Hypothalamus (tissue), 51 donors: ENCODE measurements at places on chromosomes 6 and 20.

GRCh38 chr6:33277663-33278391, 904 bp downstream of the B3GALT4 start:
- DNase-seq, result no peak

DNA sequence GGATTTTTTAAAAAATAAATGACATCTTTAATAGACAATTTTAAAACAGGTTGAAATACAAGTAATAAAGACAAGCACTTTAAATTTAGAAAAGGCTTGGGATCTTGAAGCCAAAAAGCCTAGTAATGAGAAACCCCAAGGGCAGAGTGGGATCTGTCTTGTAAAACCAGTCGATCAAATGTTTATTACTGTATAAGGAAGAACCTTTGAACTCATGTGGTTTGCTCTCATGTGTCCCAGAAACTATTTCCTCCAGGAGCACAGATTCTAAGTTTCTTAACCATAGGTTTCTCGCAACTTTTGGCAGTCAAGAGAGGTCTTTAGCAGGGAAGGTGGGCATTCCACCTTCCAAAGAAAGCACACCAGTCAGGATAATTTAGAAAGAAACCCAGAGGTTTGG, 541.7 kb upstream of the BTBD3 start:
- DNase-seq, result no peak

DNA sequence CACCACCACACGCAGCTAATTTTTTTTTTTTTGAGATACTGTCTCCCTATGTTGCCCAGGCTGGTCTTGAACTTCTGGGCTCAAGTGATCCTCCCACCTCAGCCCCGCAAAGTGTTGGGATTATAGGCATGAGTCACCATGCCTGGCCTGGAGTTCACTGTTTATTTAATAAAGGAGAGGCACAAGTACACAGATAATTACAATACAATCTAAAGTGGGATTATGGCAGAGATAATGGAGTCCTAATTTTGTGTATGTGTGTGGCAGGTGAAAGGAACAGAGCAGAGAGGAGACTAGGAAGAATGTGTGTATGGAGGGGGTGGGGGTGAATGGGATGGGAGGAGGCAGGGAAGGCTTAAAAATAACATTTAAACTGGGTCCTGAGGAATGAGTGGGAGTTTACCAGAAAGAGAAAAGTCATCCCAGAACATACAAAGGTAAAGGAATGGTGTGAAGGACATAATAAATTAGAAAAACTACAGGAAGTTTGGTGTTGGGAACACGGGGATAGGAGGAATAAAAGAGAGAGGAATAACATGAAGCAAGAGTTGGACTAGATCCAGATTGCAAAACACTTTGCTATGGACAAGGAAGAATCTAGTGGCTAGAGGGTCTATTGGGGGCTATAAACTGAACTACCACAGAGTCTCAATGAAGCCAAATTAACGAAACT, 4.4 kb downstream of the NCOA5 start:
- no peak for DNase-seq

DNA sequence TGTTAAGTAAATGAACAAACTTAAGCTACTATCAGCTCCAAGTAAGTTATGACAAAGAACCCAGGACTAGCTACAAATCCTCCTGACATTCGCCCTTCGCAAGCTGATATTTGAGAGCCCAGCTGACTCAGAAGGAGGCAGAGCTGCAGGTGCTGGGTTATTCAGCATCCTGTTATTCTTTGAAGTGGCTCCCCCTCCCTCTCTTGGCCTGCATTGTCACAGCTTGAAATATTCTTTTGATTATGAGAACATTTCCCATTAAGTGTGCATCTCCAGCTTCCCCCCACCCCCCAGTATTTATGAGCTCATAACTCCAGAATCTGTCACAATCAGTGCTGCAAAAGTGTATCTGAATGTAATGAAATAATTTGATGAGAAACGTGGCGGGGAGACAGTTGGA, 78.8 kb upstream of the RALY start:
- DNase-seq, result no peak

GRCh38 chr20:9518576-9519175, 4.3 kb downstream of the LAMP5 start:
- no peak for DNase-seq

DNA sequence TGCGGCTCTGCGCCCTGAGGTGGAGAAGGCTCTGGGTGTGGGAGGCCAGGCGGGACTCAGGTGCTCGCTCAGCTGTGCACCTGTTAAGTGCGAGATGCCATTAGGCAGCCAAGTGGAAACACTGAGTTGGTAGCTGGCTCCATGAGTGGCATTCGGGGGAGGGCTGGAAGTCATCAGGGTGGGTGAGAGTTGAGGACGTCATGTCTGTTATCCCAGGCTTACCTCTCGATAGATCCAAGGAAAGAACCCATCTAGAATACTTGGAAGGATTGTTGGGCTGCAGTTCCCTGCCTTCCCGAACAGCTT, 41.3 kb downstream of the TAF8 start:
- no peak for DNase-seq

DNA sequence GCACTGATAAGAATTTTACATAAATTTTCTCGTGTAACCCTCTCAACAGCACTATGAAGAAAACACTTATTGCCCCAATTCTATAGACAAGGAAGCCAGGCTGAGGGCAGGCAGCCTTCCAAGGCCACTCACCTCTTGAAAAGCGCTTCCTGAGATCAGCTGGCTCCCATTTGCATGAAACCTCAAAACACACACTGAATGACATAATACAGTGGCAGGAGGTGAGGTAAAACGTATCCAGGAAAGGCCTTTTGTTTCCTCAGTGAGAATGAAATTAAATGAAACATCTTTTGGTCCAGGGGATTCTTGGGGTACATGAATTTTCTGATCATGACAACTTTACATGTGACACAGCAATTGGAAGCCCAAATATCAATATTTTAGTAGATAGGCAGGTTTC, 112.5 kb downstream of the WDR27 start:
- DNase-seq, result no peak

DNA sequence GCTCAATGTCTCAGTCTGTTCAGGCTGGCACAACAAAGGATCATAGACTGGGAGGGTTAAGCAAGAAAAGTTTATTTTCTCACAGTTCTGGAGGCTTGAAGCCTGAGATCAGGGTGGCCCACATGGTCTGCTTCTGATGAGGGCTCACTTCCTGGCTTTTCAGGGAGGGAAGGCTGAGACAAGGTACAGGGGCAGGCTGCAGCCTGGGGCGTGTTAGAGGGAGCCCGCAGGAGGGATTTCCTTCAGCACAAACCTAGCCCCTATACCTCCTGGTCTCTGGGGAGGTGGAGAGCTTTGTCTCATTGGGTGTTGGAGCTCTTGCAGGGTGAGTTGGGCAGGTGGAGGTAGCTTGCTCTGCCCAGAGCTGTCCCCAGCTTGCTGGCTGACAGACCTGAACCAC, 81.1 kb upstream of the GPR6 start:
- no peak for DNase-seq

- no peak for DNase-seq
These were observed 82.5 kb upstream of the CCDC28A start for GRCh38 chr6:138690975-138691594.

DNA sequence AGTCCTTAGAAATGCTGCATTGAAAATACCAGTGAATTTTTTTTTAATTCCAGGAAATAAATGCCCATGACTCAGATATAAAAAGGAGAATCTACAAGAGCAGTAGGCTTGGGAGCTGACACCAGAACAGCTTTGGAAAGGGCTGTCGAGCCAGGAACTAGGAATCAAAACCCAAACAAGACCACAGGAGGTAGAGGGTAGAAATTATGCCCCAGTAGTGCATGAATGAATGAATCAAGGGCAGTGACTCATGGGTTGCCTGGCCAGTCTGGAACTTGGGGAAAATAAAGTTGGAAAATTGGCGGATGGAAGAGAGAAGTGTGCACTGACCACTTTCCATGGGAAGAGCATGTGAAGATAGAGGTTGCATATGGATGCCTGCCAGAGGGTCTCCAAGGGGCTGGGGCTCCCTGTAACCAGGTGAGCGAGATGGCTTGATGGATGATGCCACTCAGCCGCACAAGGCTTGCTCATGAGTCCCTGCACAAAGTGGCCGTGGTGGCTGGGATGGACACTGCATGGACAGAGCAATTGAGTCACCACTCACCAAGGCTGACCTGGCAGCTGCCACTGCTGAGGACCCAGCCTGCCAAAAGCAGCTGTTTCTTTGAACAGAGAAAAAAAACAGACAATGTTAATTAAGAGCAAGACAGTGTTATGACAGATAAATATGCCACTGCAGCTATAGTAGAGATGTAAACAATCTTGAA, 15.2 kb upstream of the MCCD1 start:
- DNase-seq, result no peak

- no peak for DNase-seq
These were observed 190.8 kb downstream of the TBC1D32 start for GRCh38 chr6:121143476-121143875.

GRCh38 chr20:38275815-38276550, 15.4 kb upstream of the KIAA1755 start:
- no peak for DNase-seq

- DNase-seq, result no peak
These were observed 22.5 kb downstream of the SUMO4 start for GRCh38 chr6:149422581-149422980.

DNA sequence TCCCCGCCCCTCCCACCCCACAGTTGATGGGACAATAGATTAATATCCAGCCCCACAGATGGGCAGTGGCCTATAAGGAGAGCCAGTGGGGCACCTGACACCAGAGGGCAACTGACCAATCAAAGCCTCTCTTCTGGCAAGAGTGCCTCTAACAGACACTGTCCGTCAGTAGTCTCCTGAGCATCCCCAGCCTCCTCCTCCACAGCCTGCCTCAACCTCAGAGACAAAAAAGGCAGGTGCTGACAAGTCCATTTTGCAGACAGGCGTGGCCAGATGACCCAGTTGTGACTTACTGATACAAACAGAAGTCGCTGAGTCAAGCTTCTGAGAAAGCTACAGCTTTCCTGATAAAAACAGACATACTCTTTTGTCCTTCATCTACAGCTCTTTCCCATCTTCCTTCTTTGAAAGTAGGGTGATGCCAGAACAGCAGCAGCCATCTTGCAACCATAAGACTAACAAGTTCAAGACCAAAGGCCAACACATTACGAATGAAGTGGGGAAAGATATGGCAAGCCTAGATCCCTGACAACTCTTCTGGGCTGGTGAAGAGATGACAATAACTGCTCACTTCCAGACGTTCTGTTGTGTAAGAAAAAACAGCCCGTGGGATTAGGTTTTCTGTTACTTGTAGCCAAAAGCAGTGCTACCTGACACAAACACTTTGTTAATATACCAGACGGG, 12.3 kb downstream of the PPIL1 start:
- no peak for DNase-seq

DNA sequence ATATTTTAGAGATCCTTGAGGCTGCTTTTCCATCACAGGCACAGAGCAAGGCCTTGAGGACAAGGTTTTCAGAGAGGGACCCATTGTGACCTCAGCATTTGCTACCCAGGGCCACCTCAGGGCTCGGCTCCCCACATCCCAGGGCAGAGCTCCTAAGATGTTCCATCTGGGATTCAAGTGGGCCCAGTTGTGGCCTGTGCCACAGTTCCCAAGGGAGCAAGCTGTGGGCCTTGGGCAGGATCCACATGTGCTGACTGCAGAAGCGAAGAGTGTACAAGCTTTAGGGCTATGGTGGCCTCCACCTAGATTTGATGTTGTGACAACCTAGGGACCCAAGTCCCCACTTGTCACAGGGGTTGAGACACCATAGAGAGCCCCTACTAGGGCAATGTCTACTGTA, 608.1 kb downstream of the HACE1 start:
- no peak for DNase-seq

DNA sequence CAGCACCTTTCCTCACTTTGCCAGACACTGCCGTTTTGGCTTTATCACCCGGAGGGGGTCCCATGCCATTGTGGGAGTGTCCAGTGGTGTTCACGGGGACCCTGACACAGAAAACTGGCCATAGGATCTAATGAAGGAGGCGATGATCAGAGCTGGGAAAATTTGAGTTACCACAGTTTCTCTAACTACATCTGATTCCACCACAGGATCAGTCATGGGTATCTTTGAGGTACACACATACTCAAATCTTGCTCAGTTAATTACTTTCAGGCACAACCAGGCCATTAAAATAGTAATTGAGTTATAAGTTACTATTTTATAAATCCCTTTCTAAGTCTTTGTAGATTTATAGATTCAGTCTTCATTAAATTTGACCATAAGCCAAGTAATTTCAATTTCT, 215.1 kb downstream of the PRL start:
- no peak for DNase-seq

DNA sequence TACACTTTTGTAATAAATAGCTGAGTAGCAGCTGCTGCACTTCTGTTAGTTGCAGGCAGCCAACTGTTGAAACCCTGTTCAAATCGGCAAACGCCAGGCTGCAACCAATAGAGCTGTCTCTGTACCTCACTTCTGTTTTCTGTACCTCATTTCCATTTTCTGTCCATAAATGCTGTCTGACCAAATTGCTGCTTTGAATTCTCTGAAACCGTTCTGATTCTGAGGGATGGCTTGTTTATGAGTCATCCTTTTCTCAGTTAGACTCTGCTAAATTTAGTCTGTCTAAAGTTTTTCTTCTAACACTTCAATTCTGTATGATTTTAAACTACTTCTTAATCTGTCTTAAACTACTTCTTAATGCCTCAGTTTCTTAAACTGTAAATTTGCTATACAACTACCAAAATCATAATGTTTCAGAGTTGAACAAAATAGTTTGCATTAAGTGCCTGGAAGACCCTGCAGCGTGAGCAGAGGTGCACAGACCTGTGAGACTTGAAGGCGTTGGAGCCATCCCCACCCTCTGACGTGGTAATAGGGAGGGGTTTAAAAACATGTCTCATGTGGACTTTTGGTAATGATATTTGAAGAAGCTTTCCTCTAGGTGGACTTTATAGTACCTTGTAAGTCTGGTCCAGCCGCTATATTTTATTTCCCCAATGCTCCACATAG, 9.6 kb downstream of the BTNL2 start:
- DNase-seq, result no peak

- no peak for DNase-seq
These were observed 7.6 kb upstream of the ADIG start for GRCh38 chr20:38573413-38573812.

DNA sequence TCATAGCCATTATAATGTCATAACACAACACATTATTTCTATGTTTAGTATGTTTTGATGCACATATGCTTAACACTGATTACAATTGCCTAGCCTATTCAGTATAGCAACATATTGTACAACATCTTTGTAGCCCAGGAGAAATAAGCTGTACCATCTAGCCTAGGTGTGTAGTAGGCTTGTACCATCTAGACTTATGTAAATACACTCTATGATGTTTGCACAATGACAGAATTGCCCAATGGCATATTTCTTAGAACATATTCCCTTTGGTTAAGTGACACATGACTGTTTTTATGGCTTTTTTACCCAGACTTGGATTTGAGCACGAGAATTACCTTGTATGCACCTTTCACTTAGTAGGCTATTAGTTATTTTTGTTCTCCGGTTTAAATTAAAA, 64.5 kb upstream of the HIVEP1 start:
- no peak for DNase-seq

DNA sequence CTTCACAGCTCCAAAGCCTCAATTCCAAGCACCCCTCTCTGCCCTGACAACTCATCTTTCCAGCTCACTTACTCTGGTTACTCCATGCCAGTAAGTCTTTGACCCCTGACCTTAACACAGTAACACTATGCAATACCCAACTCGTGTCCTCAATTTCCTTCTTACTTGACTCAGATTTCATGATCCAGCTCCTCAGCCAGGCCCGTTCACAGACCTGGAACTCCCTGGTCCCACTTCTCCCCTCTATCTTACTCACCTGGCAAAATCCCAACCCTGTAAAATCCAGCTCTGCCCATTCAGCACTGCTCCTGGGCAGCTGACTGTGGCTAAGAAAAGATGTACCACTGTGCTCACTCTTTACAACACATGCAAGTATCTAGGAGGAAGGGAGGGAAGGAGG, 7.9 kb downstream of the GNL1 start:
- DNase-seq, result no peak

GRCh38 chr6:125942672-125943527, 13.7 kb upstream of the HINT3 start:
- no peak for DNase-seq
